ENCODE measurements at places on chromosomes 4 and X.

DNA sequence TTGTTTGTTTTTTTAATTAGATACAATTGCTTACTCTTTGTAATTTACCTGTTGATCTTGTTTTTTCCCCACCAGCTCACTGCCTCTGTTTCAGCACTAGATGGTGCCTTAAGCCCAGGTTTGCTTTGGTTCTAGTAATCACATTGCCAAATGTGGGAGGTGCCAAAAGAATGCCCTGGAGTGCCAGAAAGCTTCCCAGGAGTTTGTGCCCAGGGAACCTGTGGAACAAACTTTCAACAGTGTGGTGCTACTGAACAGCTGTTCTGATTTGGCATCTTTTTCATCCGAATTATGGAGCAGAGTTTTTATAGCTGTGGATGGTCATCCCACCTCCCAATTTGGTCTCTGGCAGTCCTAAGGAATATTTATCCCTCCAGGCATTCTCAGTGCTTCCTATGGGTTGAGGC lies 1000.7 kb downstream of the STIM2 start:
- peak; percentile 51 for DNase-seq

GRCh38 chr4:106365613-106366012 lies 3.0 kb downstream of the GIMD1 start:
- DNase-seq, result peak; percentile 96

- DNase-seq, result no peak
These were observed 119.9 kb downstream of the ENPP6 start for GRCh38 chr4:184097815-184098214.

GRCh38 chrX:12580548-12580947 lies 210.7 kb upstream of the PRPS2 start:
- DNase-seq, result no peak

- no peak for DNase-seq
These were observed 33.8 kb upstream of the AMELX start for GRCh38 chrX:11259437-11259836.

GRCh38 chr4:141133999-141134995 lies 1.0 kb upstream of the RNF150 start:
- peak; percentile 43 for DNase-seq

GRCh38 chr4:61067381-61067780 lies 132.7 kb upstream of the ADGRL3 start:
- no peak for DNase-seq

GRCh38 chrX:109252789-109253188 lies 229.1 kb downstream of the GUCY2F start:
- DNase-seq, result no peak

DNA sequence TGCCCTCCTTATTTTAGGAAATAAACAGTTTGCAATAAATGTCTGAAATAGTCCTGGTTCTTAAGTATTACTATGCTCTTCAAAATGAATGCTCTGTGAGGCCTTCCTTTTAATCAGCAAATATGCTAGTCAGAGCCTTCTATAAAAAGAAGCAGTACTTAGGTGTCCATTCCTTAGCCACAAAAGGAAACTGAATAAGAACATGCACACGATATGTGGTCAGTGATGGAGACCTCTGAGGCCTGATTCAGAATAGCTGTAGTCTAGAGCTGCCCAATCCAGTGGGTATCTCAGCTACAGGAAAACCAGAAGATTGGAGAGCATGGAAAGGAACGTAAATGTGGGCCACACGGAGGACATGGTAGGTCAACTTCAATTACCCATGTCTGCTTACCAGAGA lies 141.8 kb downstream of the RASL11B start:
- DNase-seq, result peak; percentile 75

Data from fibroblast of lung (primary cell).